ENCODE measurements at places on chromosomes 12 and 14.

DNA sequence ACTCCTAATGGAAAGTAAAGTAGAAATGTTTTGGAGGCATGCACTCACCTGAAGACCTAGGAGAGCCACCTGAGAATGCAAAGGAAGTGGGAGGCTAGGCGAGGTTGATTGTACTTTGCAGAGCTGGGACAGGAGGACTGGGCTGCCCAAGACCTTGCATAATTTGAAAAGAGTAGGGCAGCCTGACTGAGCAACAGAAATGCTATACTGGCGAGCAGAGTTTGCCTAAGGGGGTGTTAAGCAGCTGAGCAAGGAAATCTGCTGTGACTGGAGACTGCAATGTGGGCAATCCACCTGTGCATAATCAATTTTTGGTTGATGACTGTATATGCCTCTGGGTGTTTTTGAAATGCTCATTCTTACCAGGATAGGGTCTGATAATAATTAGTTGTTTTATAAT is 834.1 kb downstream of the TRHDE start:
- no peak for DNase-seq

DNA sequence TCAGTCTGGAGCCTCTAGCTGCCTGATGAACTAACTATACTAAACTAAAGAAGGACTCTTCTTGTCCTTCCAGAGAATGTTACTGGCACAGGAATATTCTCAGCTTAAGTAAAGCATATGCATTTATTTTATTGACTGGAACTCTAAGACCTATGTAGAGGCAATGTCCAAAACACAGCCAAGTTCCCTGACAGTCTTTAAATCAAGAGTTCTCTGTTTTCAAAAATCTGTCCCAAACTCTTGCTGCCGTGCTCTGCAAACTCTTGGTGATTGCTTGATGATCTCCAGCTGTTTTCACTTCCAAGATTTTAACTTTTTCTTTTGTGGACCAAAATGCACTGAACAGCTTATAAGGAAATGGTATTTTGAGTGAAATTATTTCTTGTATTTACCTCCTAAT is 67.5 kb upstream of the DAAM1 start:
- DNase-seq: no peak

DNA sequence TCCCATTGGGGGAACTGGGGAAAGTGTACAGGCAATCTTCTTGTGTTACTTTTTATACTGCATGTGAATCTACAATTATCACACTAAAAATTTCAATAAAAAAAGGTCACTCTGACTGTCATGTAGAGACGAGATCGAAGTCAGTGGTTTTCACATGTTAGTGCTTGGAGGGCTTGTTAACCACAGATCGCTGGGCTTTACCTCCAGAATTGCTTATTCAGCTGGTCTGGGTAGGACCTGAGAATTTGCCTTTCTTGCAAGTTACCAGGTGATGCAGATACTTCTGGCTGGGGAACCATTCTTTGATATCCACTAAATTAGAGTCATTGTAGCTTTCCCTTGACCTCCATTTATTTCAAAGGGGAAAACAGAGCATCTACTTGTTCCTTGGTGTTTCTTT is 62.8 kb upstream of the SLC38A4 start:
- DNase-seq: no peak

DNA sequence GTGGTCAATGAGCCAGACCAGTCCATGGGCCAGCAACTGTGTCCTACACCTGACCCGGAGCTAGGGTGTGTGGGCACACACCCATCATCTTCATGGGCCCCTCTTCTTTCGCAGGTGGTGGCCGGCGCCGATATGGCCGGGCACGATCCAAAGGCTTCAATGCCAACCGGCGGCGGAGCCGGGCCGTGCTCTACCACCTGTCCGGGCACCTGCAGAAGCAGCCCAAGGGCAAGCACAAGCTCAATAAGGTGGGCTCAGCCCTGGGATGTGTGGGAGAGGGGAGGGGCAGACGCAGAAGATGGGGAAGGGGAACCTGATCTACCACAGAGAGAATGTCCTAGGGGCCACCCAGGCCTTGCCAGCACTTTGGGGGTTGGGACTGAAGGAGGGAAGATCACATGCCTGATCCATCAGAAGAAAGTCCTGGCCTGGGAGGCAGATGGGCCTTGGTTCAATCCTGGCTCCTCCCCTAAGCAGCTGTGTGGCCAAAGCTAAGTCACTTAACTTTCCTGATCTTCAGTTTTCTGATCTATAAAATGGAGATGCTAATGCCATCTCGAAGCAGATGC is 3.8 kb downstream of the KCNH3 start:
- no peak for DNase-seq

DNA sequence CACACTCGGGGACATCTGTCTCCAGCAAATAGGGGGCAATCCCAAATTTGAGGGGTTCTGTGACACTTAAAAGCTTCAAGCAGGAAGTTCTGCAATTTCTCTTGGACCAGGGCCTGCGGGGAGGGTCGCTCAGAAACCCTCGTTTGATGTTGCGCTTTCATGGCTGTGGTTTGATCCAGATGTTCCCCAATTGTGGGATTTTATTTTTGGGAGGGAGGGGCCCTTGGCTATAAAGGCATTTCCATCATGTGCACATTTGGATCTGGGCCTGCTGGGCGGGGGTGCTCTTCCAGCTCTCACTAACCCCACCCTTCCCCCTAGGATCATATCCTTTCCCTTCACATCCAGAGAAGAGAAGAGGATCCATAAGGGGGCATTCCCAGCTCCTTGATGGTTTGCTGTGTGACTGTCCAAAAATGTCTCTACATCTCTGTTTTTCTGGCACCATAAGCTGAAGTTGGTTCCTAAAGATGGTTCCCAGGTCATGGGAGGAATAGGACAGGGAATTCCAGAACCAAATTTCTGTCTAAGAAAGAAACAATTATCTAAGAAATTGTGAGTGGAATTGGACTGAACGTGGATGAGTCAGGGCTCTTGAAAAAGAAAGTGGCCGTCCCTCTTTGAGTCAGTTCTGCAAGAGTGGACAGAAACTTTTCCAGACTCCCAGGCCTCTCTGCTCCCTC is 47.2 kb downstream of the SMUG1 start:
- DNase-seq: no peak

DNA sequence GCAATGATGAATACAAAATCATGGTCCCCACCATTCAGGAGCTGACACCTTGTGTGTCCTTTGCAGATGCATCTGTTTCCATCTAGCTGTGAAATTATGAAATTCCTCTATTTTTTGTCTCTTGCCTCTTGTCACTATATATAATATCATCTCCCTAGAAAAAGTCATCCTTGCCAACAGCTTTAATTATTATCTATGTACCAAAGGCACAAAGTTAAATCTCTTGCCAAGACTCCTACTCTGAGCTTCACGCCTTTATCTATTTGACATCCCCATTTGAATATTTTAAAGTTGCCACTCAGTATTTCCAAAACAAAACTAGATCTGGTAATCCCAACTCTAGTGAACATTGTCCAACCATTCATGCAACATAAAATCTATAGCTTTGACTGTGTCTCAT is 32.0 kb upstream of the PRB2 start:
- DNase-seq: no peak
